Right lobe of liver (tissue), 6 donors: ENCODE measurements at places on chromosomes 16 and 17.
A peak's percentile ranks its signal among the peaks of the same experiment; 100 is the strongest.

GRCh38 chr17:18937981-18938691 lies 13.8 kb upstream of the SLC5A10 start:
- no peak for DNase-seq

- no peak for DNase-seq
Observed at GRCh38 chr16:8831450-8831849, 33.8 kb downstream of the PMM2 start.

DNA sequence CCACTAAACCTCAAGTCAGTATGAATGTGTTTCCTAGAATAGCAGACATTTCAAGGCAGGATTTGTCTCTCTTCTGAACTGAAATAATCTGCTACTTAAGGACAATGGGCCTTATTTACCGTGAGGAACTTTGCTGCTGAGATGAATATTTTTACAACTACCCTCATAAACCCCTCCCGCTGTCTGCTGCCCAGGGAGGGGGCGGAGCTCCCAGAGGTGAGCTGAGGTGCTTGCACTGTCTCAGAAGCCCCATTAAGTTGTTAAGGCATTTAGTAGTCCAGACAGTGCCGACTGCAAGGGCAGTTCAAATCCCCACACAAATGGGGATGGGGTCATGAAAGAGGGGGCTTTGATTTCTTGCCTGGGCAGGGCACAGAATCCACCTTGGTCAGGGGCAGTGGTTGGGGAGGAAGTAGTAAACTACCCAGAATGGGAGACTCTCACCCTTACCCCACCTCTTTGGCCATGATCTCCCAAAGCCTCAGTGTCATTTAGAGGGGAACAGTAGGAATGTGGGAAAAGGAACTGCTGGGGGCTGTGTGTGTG lies 19.2 kb downstream of the HNF1B start:
- no peak for DNase-seq

- DNase-seq, result peak; percentile 67
Observed at GRCh38 chr16:57635266-57636097, 7.1 kb downstream of the ADGRG1 start.
